NCI-H2081 (cell line): ENCODE measurements at places on chromosomes 1 and 21.

DNA sequence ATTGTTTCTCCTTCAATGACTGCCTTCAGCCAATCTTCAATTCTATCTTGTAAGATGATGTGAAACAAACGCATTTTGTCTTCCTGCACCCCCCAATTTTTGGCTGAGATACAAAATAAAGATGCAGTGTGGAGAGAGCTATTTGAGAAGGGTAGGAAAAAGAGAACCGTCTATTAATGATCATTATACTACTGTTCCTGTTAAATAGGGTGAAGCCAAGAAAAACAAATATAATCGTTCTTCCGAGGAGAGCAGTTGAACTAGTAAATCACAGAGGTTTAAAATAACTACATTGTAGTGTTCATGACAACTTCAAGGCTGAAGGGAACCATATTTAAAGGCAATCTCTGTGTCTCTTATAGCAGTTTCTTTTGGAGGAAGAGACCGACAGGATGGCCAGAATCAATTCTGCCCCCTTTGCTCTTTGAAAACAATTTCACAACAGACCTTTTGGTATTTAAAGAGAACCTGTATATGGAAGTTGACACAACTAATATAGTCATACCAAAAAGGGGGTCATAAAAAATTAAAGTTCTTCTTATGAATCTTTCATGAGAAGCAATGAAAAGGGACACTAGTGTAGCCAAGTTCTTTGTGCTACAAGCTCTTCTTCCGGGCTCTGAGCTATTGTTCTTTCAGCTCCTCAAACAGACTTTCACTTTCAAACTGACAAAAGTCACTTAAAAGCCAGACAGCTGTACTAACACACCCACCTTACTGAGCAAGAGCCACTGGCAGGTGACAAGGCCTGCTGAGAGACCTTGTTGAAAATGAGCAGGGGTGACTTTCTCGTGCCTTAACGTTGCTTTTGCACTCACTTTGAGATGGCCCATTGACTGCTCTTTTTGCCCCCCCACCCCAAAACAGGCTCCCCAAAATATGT is 30.9 kb downstream of the PROX1 start:
- peak; percentile 92 for DNase-seq

- no peak for DNase-seq
Observed at GRCh38 chr1:113768916-113769600, 9.8 kb upstream of the PHTF1 start.

DNA sequence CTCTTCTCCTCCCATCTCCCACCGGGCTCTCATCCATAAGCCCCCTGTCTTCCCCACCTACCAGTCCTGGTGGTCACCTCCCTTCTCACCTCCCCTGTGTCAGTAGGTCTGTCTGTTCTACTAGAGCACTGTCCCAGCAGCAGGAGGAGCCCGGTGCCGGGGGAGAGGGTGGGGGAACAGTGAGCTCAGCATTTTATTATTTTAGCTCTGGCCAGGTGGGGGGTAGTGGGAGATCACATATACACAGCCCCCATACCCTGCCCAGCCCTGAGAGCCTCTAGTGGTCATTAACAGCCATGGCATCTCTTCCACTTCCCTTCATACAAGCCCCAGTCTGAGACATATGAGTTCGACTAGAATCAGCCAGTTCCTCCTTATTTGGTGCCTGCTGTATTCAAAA is at the start of gene TMOD4:
Gene TMOD4, minus strand, starts transcription at position 119 of the 400 bp plus-strand sequence. CDS start 1,106 bp downstream, outside the sequence.
- no peak for DNase-seq

DNA sequence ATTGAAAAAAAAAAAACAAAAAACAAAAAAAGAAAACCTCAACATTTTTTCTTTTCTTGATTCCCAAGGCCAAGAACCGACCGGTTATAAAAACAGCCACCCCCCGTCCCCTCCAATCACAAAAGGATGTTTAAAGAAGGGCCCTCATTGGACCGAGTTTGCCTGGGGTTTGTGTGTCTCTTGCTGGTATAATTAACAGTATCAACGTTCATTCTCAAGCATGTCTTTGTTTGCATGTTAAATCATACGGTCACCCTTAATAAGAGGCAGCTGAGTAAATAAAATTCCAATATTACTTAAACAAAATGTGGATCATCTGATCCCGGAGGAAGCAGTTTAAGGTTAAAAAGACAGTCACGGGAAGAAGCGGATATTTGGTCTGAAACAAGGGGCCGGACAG is 201.1 kb downstream of the PRDM2 start:
- no peak for DNase-seq

DNA sequence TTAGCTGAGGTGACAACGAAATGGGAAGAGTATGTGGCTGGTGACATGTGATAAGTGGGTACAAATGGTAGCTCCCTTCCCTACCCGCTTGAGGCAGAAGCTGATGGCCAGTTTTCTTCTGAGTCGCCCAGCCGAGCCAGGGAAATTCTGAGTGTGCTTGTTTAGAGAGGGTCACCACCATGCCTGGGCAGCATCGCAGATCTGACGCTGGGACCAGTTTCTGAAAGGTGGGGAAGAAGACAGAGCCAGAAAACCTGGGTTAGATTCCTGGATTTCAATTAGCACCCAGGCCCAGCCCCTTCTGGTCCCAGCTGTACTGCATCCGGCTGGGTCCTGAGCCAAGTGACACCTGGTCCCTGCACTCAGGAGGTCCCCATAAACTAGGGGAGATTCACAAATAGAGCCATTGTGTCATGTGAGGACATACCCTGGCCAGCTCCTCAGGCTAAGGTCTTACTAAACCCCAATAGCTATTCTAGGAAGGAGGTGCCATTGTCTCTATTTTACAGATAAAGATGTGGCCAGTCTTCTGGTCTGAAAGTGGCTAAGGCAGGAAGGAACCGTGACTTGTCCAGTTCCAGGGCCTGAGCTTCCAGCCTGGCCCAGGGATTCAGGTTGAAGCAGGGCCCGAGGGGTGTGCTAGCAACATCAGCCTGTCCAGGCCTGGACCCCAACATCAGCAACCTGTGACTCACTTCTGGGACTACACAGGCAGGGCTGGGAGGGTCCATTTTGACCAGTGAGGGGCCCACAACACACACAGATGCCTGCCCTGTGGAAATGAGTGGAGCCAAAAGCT is 1.7 kb upstream of the TMEM61 start:
- DNase-seq, result peak; percentile 22

DNA sequence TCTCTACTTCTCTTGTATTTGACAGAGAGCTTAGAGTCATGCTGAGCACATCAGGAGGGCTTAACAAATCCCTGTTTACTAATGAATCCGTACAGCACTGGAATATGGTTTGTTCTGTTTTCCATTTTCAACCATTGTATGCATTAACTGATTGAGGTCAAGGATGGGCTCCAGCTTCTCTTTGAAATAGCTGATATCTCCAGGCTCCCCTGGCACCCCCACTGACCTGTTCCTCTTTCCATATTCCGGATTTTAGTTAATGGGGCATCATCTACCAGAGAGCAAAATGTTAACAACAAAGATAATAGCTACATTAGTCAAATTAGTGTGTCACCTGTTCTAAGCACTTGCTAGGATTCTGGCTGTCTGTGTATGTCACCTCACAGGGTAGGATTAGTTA is 57.6 kb downstream of the NENF start:
- DNase-seq, result peak; percentile 60

DNA sequence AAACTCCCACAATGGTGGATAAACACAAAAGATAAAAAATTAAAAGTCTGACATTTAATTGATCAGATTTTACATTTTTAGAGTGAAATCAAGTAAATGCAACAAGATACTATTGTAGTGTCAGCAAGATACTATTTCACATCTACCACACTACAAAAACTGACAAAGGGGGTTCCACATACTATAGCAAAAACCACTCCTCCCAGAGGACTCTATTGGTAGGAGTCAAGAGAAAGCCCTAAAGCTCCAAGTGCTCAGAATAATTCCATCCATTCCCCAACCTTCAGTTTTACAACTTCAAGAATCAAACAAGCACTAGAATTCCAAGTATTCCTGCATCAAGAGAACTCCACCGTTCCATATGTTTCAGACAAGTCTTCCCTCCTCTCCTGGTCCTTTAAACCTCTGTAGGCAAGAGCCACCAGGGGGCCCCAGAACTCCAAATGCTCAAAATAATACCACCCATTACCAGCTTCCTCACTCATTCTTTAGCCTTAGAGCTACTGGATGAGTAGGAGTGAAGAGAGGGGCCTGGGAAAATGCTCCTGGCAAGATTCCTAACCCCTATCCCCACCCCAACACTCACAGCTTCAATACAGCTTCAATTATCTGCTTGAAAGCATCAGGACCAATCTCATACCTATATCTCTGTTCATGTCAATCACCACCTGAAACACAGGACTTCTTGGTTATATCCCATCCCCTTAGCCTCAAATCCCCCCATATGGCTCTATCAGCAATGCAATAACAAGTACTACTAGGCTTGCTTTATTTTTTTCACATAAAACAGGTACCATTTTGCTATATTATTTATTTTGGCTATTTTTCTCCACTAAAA is 9.9 kb downstream of the TOR1AIP2 start:
- DNase-seq, result peak; percentile 27

- no peak for DNase-seq
Observed at GRCh38 chr1:157025856-157026255, 19.7 kb downstream of the ARHGEF11 start.

DNA sequence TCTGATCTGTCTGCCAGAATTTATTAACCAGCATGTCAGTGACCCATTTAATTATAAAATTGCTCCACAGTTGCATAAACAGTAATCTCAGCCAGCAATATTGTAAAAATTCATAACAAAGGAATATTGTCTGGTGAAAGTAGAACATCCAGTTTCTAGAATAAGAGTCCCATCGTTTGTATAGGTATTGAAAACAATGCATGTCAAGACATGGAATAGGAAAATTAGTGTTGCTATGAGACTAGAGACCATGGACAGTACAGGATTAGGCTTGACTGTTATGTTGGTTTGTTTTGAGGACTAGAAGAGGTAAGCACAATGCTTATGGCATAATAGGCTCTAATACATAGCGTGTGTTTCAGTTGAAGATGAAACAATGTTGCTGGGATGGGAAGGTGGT is 37.1 kb downstream of the ATF6 start:
- DNase-seq, result no peak

- DNase-seq, result no peak
Observed at GRCh38 chr1:60668585-60668984, 413.8 kb upstream of the NFIA start.

GRCh38 chr21:15423676-15424445 is 305.9 kb upstream of the USP25 start:
- no peak for DNase-seq

- DNase-seq, result no peak
Observed at GRCh38 chr1:206589206-206589605, 23.1 kb downstream of the EIF2D start.

DNA sequence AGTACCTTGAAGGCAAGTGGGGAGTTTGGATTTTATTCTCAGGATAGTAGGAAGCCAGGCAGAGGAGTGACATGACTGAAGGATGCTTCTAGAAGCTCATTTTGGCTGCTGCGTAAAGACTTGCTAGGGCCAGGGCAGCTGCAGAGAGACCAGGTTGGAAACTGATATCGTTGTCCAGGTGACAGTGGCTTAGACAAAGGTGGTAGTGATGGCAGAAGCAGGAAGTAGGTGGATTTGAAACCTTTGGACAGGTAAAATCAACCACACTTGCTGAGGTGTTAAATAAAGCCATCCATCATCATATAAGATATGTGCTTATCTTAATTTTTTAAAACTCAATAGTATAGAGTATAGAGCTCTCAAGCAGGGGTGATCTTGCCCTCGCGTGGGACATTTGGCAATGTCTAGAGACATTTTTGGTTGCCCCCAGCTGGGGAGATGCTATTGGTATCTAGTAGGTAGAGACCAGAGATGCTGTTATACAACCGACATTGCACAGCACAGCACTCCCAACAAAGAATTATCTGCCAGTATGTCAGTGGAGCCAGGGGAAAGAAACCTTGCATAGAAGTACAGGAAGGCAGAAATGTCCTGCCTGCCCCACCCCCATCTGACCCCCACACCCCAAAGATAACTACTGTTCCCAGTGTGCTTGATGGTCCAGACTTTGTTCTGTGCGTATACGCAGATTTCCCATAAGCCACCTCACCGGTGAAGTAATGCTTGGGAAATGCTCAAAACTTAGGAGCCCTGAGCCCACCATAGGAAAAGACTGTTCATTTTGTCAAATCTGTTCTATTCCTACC is 31.1 kb downstream of the TMEM51 start:
- no peak for DNase-seq

GRCh38 chr1:113142791-113143190 is 69.8 kb downstream of the LRIG2 start:
- DNase-seq, result no peak

- DNase-seq, result no peak
Observed at GRCh38 chr1:96843196-96843595, 121.6 kb downstream of the PTBP2 start.

GRCh38 chr1:6006882-6007281 is 14.7 kb upstream of the NPHP4 start:
- DNase-seq, result no peak

- no peak for DNase-seq
Observed at GRCh38 chr1:66262208-66262963, 271.6 kb upstream of the SGIP1 start.

DNA sequence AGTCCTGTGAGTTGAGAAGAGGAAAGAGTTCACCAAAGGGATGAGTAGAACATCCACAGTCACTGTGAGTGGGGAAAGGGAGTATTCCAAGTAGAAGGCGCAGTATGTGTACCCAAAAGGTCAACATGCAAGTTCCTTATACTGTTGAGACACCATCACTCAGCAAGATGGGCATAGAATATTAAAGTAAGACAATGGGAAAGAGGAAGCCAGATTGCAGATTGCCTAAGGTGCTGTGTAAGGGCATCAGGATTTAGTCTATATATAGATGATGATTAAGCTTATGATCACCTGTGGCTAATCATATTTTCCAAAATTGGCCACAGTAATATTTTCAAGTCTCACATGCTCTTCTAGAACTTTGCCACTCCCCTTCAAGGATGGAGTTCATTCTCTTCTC is 120.1 kb upstream of the CAMK1G start:
- no peak for DNase-seq

DNA sequence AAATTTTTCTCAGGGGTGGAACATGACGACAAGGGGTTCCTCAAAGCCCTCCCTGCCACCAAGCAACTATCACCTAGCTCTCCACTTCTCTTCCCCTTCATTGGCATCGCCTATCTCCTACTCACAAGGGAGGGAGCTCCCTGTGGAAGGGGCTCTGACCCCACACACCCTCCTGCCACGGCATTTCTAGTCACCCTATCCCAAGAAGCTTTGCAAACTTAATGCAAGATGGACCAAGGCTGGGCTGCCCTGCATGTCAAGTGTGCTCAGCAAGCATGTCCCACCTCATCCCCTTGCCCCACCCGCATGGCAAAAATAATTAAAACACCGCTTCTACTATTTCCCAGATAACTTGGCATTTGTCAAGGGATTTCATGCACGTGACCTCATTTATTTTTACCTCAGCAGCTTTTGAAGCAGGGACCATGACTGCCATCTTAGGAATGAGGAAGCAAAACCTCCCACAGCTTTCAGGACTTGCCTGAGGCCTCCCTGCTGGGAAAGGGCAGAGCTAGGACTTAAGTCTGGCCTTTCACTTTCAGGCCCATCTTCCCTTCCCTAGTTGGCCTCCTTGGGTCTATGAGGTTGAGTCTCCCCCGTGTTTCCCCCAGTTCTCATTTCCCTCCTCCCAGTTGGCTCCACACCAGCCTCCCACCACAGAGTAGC is 161.3 kb downstream of the TSEN15 start:
- DNase-seq, result no peak

GRCh38 chr1:107788206-107789202 is 176.5 kb downstream of the VAV3 start:
- DNase-seq, result no peak
